Foreskin fibroblast (primary cell): ENCODE measurements at places on chromosomes 12 and 14.

GRCh38 chr12:27332714-27333402 is at the start of gene BMAL2:
Gene BMAL2, plus strand, starts transcription at chr12:27332836. Its CDS starts 237 bp downstream, at chr12:27333073.
- peak; percentile 75 for DNase-seq

DNA sequence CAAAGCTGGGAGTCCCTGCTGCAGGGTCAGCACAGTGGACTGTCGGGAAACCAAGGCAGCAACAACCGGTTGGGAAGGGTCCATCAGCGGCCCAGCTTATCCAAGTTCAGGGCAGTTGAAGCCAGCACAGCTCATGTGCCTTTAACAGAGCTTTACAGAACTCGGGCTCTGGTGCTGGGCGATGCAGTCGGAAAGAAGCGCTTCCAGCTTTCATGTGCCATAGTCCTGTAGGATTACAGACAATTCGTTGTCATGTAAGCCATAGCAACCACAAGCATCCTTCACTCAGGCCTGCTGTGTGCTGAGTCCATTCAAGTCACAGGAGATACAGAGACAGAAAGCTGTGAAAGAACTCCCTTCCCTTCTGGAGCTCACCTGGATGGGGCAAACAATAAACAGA is 3.5 kb upstream of the FAM181A start:
- no peak for DNase-seq

DNA sequence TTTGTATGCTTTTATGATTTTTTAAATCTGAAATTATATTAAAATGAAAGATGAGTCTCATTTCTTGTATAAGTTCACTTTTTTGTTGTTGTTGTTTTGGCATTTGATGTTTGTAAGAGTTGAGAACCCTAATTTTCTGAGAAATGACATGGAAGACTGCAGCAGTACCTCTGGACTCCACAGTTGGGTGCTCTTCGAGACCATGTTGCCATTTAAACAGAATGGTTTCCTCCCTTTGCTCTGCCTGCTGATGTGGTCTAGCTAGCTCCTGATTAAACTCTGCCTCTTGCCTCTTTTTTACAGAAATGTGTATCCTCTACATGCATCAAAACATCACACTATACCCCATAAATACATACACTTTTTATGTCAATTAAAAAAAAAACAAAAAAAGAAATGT is 5.8 kb upstream of the LTA4H start:
- DNase-seq, result no peak

- no peak for DNase-seq
Measured at GRCh38 chr12:122040579-122041386, 19.1 kb downstream of the BCL7A start.

GRCh38 chr12:104275689-104276088 is 27.9 kb upstream of the EID3 start:
- DNase-seq, result no peak

- DNase-seq, result no peak
Measured at GRCh38 chr14:105436402-105436801, 16.8 kb downstream of the MTA1 start.

GRCh38 chr12:102643879-102644575 is 163.7 kb upstream of the IGF1 start:
- no peak for DNase-seq

DNA sequence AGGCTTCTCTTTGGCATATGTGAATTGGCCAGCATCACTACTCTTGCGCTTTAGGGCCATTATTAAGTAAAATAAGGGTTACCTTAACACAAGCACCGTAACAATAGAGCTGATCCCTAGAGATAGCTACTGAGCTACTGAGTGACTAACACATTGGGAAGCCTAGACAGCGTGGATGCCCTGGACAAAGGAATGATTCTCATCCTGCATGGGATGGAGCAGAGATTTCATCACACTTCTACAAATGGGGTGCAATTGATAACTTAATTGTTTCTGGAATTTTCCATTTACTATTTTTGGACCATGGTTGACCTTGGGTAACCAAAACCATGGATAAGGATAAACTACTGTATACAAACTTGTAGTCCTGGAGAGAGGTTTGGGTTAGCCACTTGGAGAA is 57.1 kb downstream of the FBXO34 start:
- DNase-seq, result peak; percentile 15
